ENCODE measurements at places on chromosomes 2 and 18.

GRCh38 chr2:240582781-240583180 lies 3.8 kb upstream of the CAPN10 start:
- no peak for DNase-seq

GRCh38 chr2:234679741-234680687 lies 183.1 kb upstream of the ARL4C start:
- DNase-seq, result peak; percentile 62

DNA sequence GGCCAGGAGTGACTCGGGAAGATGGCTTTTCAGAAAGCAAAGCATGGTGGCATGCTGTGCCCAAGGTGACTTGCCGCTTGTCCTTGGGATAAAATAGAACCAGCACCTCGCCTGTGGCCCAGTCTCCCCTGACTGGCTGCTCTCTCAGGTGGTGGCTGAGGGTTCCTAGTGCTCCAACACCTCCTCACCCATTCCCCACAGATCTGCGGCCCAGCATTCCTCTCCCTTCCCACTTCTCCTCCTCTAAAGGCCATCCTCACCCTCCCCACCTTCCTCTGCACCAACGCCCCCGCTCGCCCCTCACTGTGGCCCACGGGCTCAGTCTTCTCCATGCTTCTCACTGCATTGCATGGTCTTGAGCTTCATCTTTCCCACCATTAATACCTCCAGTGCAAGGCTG lies 132.4 kb downstream of the PXDN start:
- no peak for DNase-seq

DNA sequence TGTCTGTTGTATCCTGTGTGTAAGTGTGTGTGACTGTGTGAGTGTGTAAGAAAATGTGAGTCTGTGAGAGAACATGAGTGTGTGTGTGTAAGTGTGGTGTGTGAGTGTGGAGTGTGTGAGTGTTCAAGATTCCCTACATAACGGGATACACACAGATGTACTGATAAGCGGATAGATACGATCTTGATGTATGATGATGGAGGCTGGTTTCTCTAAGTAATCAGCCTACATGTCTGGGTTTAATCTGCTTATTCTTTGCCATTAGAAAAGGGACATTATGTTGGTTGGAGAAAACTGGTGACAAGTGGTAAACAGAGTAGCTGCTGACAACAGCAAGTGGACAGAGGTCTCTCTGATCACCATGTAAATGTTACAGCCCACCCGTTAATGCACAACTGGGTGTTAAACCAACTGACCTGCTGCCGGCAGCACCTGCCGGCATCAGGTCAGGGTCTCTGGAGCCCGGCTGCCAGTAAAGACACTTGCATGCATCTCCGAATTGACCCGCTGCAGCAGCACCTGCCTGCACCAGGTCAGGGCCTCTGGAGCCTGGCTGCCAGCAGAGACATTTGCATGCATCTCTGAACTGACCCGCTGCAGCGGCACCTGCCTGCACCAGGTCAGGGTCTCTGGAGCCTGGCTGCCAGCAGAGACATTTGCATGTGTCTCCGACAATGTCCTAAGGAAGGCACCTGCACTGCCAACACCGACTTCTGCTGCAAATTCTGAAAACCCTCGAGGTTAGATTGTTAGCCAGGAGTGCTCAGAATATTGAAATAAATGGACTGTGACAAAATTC lies 87.5 kb downstream of the MBP start:
- DNase-seq, result no peak

DNA sequence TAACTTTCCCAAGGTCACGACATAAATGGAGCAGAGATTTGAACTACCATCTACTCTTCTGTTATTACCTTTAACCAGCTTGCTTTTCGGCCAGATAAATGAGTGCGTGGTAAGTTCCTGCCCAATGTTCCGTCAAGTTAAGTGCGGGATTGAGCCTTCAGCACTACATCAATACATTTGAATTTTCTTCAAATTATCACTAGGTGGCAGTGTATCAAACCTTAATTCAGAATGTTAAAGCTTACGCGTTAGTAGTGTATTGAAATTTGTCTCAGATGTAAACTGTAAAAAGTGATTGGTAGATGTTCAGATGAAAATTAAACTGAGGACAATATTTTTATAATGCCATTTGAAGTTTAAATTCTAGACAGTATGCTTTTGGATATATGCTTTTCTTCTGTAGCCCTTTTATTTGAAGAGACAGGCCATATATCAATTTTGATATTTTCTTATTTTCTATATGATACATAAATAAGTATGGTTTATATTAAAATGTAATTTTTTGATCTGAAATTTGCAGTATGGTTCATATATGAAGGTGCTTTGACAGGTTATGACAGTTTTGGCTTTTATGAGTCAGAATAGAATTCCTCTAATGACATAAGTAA lies 681.3 kb downstream of the ADCYAP1 start:
- DNase-seq, result peak; percentile 12

GRCh38 chr2:99509387-99509786 lies 19.6 kb upstream of the REV1 start:
- DNase-seq, result peak; percentile 67

DNA sequence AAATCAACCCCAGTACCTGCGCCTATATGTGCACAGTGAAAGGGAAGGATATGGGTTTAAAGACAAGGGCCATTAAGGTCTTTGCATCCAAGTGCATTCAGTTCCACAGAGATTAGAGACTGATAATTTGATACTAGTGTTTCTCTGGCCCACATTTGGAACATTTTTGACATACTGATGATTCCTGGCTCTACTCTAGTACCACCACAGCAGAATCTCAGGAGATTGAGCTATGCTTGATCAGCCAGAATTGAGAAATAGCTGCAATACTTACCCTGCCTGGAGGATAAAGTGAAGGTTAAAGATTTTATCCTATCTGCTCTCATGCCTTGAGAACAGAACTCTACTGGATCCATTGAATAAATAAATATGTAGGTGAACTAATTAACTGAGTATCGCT lies 1267.8 kb downstream of the SUCLG1 start:
- DNase-seq, result no peak

- DNase-seq, result peak; percentile 16
These were observed 30.2 kb downstream of the NYAP2 start for GRCh38 chr2:225429717-225430116.

DNA sequence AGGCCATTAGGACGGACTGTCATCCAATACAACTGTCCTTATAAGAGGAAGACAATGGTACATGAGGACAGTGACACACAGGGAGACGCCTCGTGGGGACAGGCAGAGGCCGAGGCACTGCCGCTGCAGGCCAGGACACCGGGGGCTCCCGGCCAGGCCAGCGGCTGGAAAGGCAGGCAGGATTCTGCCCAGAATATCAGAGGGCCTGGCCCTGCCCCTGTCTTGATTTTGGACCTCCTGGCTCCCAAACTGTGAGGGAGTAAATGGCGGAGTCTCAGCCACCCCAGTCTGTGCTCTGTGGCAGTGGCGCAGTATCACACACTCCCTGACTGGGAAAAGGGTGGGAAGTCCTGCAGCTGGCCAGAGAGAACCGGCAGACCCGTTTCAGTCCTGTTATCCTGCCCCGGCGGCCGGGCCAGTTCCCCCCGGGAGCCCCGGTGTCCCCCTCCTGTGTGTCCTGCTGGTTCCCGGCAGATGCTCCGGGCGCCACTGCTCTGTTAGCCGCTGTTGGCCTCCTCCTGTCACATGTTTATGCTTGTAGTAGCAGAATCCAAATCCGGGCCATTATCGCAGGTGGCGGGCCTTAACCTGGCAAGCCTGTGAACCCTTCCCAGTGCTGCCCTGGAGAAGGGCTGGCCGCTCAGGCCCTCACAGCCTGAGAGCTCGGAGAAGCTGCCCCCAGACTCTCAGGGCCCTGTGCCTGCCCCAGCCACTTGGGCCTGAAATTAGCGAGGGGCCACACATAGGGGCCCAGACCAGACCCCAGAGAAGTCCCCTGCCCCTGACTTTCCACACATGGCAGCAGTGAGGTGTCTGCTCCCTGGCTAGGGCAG lies 31.4 kb upstream of the TAF1B start:
- DNase-seq, result no peak

GRCh38 chr2:85265304-85265703 lies 62.5 kb downstream of the TGOLN2 start:
- DNase-seq, result no peak

- DNase-seq, result no peak
These were observed 45.5 kb downstream of the TMEM37 start for GRCh38 chr2:119477113-119477505.

- DNase-seq, result no peak
These were observed 4.2 kb upstream of the TMEM185B start for GRCh38 chr2:120227111-120227991.

- no peak for DNase-seq
These were observed 37.7 kb downstream of the BCL11A start for GRCh38 chr2:60515721-60516226.

GRCh38 chr2:230716588-230716987 lies 3.9 kb downstream of the CAB39 start:
- no peak for DNase-seq

DNA sequence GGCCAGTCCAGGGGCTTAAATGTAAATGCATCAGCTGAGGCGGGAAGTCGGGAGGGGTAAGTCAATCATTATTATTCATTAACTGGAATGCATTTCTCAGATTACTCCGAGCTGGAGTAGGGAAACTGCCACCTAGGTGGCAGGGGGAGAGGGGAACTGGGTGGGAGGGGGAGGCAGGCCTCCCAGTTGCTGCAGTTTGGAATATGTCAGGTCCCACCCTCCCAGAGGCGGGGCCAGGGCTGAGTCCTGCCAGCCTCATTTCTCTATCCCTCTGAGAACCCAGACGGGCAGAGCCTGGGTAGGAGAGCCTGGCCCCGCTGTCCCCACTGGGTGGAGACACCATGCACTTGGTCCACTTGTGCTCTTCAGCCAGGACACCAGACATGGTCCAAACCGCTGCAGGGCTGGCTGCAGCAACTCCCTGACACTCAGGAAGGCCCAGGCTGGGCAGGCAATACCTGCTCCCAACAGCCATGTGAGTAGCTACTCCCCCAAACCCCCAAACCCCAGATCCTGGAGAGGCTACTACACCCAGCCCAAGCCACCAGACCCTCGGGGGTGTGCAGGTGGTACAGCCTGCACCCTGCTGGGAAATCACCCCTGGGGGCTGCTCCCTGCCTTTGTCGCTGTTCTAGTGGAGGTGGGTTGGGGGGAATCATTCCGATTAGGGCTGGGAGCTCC lies at the start of gene GPBAR1:
Gene GPBAR1 (plus strand): TSS at position 274 of the 681 bp plus-strand sequence. CDS start 1,710 bp downstream, outside the sequence.
- no peak for DNase-seq

DNA sequence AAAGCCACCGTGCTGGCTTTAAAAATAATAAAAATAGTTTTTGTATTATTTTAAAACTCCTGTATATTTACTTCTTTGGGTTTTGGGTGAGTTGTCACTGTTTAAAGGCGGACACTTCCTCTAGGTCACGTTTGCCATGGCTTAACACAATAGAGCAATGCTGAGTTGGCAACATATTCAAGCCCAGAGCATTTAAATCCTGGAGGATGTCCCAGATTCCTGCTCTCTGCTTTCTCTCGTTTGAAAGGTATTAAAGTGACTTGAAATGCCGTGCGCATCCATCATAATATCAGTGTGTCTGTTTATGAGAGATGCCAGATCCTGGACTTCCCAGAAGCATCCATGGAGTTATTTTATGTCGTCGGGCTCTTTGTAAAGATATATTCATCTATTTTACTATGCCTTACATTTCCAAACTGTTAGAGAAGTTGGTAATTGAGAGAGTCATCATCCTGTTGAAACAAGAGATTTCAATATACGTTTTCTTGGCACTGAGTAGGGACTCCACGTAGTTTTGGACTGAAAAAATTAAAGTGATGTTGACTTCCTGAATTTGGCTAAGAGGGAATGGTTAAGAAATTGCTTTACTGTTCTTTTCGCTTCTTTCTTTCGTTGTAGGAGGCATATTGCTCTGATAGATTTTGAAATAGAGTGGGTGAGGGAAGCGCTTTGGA lies 150.6 kb downstream of the ZNF236 start:
- DNase-seq, result no peak

DNA sequence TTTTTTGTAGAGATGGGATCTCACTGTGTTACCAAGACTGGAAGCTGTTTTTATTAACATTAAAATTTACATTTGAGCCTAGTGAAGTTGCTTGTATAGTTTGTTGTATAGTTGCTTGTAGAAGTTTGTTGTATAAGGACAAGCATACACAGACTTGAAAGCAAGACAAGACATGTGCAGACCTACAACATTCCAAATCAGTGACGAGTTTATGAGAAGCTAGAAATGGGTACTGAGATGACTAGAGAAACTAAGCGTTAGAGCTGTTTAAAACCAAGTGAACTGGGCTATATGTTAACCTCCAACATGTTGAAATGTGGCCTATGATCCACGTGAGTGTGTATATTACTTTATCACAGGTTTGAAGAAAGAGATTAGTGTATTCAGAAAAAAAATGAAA lies 39.1 kb downstream of the ABCB11 start:
- DNase-seq, result no peak

DNA sequence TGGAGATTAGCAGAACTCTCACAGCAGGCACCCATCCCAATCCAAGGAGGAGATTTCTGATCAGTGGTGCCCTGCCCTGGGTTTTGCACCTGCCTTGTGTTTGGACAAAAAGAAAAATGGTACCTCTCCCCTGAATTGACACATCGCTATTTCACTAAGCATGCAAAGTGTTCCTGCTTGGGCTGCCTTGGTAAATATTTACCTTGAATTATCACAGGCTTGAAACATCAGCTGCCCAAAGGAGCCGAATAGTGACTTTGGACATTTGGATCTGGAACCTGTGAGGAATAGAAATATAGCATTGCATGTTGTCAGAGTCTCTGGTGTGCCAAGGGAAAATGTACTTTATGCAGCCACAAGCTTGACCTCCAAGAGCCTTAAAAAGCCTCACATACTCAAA lies 926.4 kb upstream of the FANCL start:
- no peak for DNase-seq

- no peak for DNase-seq
These were observed 31.4 kb downstream of the CCDC93 start for GRCh38 chr2:117982376-117983033.

- DNase-seq, result no peak
These were observed 50.5 kb upstream of the ALPP start for GRCh38 chr2:232328032-232328422.

GRCh38 chr2:230224458-230224857 lies 1.1 kb upstream of the SP140 start:
- DNase-seq, result no peak

- DNase-seq, result no peak
These were observed 215.3 kb downstream of the ANAPC1 start for GRCh38 chr2:111668741-111669140.

GRCh38 chr2:215839816-215840215 lies 173.5 kb downstream of the MREG start:
- no peak for DNase-seq

DNA sequence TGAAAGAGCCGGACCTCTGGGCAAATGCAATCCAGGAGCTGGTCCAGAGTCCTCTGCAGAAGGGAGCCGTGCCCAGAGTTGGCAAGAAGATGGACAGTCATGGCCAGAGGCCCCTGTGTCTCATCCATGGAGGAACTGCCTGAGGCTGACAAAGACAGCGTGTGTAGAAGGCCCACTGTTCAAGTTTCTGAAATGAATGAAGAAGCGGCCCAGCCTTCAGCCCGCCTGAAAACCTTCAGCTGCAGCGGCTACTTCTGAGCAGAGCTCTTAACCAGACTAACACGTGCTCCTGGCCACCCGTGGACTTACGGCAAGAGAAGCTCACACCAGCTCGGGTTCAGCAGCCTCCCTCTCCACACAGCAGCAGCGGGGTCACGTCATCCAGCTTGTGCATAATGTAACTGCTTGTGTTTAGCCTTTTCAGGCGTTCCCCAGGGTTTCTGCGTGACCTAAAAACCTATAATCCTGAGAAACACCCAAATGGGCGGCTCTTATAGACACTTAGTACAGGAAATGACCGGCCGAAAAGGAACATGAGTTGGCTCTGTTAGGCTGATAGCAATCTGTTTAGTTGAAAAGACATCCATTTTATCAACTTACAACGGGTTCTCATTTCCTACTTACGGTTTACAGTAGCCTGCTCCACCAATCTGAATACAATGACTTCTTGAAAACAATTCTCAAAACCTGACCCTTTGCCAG lies at the start of gene FAM124B:
Gene FAM124B (minus strand): TSS at position 467 of the 702 bp plus-strand sequence. CDS start 339 bp downstream, at position 128.
- DNase-seq, result peak; percentile 47

- no peak for DNase-seq
These were observed 135.8 kb downstream of the CELF4 start for GRCh38 chr18:37429791-37430190.

All from right lung (tissue), 10 donors.